Activated CD8-positive, alpha-beta memory T cell treated with anti-CD3 and anti-CD28 coated beads for 1 hour (primary cell): ENCODE measurements at places on chromosomes 5 and 9.

- no peak for DNase-seq
These were observed 14.0 kb downstream of the CCDC187 start for GRCh38 chr9:136289651-136290507.

- no peak for DNase-seq
These were observed 48.0 kb upstream of the NEK6 start for GRCh38 chr9:124209774-124210173.

- no peak for DNase-seq
These were observed 49.1 kb downstream of the HOMER1 start for GRCh38 chr5:79464695-79465332.

DNA sequence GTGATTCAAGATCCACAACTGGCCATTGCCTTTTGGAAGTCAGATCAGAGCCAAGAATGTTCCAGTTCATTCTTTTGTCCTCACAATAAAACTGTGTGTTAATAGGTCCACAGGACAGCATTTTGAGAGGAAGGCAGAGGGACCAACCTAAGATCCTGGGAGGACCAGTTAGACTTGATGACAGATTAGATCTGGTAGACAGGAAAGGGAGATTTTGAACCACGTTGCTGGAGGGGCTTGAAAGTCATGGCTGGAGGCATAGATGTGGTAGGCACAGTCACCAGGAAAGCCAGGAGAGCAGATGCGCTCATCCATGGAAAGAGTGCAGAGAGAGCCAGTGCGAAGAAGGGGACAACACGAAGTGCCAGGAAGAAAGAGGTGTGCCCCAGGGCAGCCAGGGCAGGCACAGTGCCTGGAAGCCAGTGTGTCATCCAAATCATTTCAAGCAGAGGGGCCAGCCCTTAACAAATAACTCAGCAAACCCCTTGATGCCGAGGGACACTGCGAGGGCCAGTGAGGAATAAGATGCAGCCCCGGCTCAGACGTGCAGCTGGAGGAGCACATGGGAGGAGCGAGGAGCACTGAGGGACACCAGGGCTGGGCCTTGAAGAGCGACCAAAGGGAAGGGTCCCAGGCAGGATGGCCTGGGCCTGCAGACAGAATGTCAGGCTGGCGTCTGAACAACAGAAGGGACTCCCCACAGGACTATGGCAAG is 12.8 kb upstream of the SLC2A8 start:
- DNase-seq, result no peak

DNA sequence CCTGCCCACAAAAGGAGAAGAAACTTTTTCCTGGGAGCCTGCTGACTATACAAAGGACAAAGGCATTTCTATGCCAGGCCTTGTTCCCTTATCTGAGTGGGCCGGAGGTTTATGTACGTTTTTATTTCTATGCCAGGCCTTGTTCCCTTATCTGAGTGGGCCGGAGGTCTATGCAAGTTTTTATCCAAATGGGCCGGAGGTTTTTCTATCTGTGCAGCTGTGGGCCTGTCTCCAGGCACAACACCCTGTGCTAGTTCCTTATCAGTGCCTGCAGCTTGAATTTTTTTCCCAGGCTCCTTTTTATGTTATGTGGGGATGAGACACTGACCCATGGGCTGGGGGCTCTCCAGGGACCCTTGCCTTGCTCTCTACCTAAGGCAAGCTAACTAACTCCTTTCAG is 5.5 kb downstream of the SLC25A2 start:
- DNase-seq, result no peak
